ENCODE measurements at places on chromosomes 13 and 19. TPM values are rescaled to one million over a fixed set of nuclear protein-coding genes. Genes with fewer than 3 reads are reported as not detected.

- peaks cover 19% of the 10 kb centered on the region for H3K27me3 ChIP-seq
- H3K36me3 ChIP-seq: no peaks in the 10 kb centered on the region
- peaks cover 2% of the 10 kb centered on the region for H3K4me1 ChIP-seq
Observed at GRCh38 chr19:40519352-40520322, 52.8 kb downstream of the SPTBN4 start.

The KLK2 gene
- not detected for total RNA-seq

GRCh38 chr13:37342205-37342604 lies 236.7 kb upstream of the CSNK1A1L start:
- no peak for DNase-seq
- H3K4me1 ChIP-seq: peaks cover 9% of the 10 kb centered on the region
- no peak overlapping the region for H3K4me3 ChIP-seq
- no peak overlapping the region for H3K27ac ChIP-seq
- no peaks in the 10 kb centered on the region for H3K36me3 ChIP-seq
- H3K27me3 ChIP-seq: no peaks in the 10 kb centered on the region

DNA sequence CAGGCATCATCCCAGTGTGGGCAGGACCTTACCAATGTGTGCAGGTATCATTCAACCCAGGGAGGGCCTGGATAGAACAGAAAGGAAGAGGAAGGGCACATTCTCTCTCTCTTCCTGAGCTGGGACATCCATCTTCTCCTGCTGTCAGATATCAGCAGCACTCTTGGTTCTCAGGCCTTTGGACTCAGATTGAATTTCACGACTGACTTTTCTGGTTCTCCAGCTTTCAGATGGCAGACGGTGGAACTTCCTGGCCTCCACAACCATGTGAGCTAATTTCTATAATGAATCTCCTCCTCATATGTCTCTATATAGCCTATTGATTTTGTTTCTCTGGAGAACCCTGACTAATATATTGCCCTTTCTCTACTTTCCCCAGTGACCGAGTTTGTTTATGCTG lies 77.3 kb downstream of the OLFM4 start:
- no peak overlapping the region for H3K27ac ChIP-seq
- H3K4me1 ChIP-seq: no peaks in the 10 kb centered on the region
- H3K4me3 ChIP-seq: no peak overlapping the region
- no peaks in the 10 kb centered on the region for H3K27me3 ChIP-seq
- no peaks in the 10 kb centered on the region for H3K36me3 ChIP-seq
- DNase-seq: no peak

GRCh38 chr13:44434766-44435141 lies 61.1 kb downstream of the SERP2 start:
- H3K36me3 ChIP-seq: peaks cover 23% of the 10 kb centered on the region
- H3K27ac ChIP-seq: peak overlapping the region; percentile 83
- H3K4me3 ChIP-seq: peak overlapping the region; percentile 86
- H3K27me3 ChIP-seq: no peaks in the 10 kb centered on the region
- H3K4me1 ChIP-seq: no peaks in the 10 kb centered on the region
- DNase-seq: no peak

The CRX gene
- not detected for total RNA-seq
